ENCODE measurements at places on chromosomes 16 and 17.

- DNase-seq: no peak
These were observed 694.3 kb downstream of the KCNJ2 start for GRCh38 chr17:70863436-70864248.

- DNase-seq: no peak
These were observed 12.7 kb upstream of the N4BP1 start for GRCh38 chr16:48622456-48623303.

DNA sequence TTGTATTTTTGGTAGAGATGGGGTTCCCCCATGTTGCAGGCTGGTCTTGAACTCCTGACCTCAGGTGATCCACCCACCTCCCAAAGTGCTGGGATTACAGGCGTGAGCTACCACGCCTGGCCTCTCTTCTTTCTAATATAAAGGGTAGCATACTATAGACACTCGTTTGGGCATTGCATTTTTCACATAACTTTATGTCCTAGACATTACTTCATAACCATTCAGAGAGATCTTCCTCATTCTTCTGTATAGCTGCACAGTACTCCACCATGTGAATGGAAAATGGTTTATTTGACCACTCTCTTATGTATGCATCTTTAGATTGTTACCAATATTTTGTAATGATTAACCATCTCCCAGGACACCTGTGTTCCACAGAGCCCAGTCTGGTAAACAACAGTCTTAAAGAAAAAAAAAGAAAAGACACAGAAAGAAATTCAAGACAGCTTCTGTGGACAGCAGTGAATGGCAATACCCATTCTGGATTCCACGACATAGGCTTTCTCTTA, 42.1 kb downstream of the TK2 start:
- DNase-seq: no peak

DNA sequence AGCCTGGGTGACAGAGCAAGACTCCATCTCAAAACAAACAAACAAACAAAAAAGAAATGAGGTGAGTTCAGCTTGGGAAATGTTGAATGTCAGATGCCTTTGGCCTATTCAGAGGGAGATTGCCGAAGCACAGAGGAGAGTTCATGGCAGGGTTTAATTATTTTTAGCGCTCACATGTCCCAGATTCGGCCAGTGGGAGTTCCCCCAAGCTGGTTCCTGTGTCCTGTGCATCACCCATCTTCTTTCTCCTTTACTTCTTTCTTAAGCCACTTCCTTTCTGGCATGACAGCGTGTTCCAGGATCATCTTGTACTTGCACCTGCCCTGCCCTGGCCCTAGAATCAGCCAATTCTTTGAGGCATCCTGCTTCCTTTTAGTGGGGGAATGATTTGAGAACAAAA, 9.2 kb downstream of the MPV17L start:
- DNase-seq: no peak

DNA sequence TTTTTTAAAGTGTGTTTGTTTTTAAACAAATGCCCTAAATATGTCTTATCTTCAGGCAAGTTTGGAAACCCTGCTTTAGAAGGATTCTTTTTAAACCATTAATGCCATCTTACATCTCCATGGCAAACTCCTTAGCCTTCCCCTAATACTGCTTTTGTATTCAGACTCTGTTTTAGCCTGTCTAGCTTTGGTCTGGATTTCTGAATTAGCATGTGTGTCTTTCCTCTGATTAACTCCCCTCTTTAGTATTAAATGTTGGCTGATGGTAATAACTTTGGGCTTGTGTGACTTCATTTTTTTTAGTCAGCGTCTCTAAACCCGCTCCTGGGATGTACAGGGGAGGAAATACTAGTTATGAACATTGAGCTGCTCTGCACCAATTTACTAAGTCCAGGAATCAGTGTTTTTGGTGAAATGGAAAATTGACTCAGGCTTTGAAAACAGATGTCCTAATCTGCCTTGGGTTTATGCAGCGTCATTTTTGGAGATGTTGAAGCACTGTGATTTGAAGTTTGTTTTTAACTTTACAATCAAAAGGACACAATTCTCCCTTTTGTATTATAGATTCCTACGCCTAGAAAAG, 22.2 kb downstream of the WIPF2 start:
- DNase-seq: no peak

GRCh38 chr17:17379197-17379991, 76.2 kb downstream of the NT5M start:
- DNase-seq: no peak

DNA sequence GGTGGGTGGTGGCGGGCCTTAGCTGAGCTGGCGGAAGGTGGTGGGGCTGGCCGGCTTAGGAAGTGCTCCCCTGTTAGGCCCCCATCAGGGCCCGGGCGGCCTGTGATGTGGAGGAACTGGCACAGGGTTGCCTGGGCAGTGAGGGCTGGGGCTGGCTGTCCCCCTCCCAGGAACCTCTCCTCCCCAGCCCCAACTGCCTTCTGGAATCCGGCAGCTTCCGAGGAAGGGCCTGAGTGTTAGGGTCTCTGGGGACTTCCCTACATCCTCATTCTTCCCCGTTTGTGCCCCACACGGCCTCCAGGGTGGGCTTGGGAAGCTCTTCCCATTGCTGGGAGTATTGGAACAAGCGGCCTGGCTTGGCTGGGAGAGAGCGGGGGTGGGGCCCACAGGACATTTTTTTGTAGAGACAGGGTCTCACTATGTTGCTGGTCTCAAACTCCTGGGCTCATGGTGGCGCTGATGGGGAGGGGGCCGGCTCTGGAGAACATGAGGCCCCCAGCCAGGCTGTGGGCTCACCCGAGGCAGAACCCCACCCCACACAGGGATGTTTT, 89.9 kb upstream of the CIBAR2 start:
- DNase-seq: no peak

- DNase-seq: peak; percentile 98
These were observed at the start of gene TMEM219 for GRCh38 chr16:29961479-29962343. TSS of gene TMEM219 (plus strand) at chr16:29962079. CDS start at chr16:29963144, 1,065 bp downstream.

DNA sequence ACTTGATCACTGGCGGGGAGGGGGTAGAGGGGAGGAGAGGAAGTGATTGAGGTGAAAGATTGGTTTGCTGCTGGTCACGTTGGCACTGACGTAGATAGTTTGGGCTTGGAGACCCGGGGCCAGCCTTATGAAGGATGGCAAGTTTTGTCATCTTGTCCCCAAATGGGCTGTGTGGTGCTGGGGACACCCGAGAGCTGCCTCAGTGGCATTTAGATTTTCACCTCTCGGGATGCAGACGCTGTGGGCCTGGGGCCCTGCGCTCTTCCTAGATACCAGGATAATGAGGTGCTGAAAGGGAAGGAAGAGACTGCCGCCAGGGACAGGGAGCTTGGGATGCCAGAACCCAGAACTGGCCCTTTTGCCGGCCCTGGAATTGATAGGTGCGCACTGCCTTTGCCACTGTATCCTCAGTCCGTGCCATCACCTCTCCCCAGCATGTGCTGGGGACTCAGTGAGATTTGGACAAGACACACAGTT, 1.4 kb upstream of the SOCS3 start:
- no peak for DNase-seq

DNA sequence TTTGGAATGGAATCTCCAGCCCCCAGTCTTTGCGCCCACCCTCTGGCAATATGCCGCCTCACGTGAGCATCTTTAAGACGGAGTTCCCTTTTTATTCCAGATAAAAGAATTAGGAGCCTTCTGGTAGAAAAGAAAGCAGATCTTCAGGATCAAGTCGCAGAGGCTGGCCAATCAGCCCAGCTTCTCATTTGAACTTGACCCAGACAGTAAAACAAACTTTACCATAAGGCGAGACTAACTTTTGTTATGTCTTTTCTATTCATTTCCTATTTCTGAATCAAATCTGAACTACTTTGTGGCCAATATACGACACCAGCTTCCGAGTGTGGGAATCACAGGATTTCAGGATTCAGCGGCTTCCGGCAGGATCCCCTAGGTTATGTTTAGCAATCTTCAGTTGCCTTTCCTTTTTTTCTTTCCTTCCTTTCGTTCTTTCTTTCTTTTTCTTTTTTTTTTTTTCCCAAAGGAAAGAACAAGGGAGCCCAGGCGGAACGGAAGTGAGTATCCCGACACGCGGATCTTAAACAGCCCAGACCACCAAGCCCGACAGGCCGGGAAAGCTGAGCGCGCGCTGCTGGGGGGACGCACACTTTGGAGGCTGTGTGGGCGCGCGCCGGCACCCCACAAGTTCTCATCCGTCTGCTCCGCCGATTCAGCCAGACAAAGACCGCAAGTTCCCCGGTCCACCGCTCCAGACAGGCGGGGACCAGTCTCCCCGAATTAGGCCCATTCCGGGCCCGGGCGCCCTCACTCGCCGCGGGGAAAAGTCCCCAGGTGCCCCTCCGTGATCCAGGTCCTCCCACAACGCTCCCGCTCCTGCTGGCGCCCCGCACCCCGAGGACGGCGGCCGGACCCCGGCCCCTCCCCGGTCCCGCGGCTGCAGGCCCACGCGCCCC, 633 bp downstream of the TBC1D16 start:
- no peak for DNase-seq

GRCh38 chr16:89084411-89084810, 9.2 kb upstream of the ACSF3 start:
- no peak for DNase-seq

- no peak for DNase-seq
These were observed 40.6 kb upstream of the XYLT1 start for GRCh38 chr16:17511340-17511739.

- no peak for DNase-seq
These were observed 231.0 kb upstream of the EEF2KMT start for GRCh38 chr16:5328546-5328945.

GRCh38 chr17:45851464-45851863, 6.8 kb downstream of the SPPL2C start:
- no peak for DNase-seq

DNA sequence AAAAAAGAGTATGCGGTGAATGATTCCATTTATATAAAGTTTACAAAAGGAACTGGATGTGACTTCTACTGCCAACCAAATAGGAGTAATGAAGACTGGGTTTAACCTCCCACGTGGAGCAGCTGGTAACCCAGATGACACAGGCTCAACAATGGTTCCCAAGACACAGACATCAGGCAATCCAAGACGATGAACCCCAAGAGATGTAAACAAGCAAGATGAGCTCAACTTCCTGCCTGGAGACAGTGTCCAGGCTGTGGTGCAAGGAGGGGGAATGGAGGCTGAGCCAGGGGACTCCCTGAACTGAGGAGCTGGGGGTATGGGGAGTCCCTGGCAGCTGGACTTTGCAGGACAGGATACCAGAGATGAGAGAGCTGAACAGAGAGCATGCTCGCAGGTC, 104.7 kb downstream of the LITAF start:
- no peak for DNase-seq

- no peak for DNase-seq
These were observed 10.6 kb downstream of the CA10 start for GRCh38 chr17:52147872-52148271.

DNA sequence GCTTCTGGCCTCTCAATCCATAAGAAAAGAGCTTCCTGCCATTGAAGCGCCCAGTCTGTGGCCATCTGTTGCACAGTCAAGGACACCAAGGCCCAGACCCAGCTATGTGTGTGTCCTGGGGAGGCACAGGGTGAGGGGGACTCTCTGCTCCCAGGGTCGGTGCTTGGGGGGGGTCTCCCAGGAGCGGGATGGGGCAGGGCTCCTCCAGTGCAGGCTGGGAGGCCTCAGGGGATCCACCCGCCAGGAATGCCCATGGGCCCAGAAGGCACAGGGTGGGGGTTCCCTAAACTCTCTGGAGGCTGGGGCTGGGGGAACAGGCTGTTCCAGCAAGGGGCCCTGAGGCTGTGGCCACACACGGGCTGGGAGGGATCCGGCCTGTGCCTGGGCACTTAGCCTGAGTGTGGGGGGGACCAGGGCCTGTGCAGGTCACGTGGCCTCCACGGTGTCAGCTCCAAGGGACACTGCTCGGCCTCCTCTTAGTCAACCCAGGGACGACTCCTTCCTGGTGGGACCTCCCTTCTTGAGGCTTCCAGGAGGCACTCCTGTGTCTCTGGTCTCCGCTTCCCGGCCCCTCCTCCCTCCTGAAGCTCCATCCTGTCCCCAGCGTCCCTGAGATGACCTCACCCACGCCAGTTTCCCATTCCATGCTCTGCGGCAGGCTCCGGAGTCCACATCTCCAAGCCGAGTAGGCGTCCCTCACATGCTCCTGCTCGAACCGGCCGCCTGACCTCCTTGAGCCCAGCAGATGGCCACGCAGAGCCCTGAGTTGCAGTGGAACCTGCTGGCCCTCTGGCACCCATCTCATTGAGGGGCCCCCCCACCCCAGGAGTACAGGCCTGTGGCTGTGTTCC, 23.1 kb upstream of the BAHCC1 start:
- DNase-seq: no peak

DNA sequence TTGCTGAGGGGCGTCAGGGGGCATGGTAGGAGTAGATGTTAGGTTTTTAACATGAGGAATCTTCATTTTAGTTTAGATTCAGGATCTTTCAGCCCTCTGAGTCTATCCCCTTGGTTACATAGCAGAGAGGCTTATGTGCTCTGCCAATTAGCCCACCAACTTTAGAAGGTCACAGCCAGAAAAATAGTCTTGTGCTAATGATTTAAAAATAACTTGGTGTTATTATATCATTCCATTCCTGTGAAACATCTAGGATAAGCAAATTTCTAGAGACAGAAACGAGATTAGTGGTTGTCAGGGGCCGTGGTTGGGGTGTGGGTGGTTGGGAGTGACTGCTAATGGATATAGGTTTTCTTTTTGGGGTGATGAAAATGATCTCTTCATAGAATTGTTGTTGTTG, 183.7 kb downstream of the SNX29 start:
- DNase-seq: no peak

- peak; percentile 85 for DNase-seq
These were observed 439.8 kb downstream of the SOX9 start for GRCh38 chr17:72560303-72561247.

DNA sequence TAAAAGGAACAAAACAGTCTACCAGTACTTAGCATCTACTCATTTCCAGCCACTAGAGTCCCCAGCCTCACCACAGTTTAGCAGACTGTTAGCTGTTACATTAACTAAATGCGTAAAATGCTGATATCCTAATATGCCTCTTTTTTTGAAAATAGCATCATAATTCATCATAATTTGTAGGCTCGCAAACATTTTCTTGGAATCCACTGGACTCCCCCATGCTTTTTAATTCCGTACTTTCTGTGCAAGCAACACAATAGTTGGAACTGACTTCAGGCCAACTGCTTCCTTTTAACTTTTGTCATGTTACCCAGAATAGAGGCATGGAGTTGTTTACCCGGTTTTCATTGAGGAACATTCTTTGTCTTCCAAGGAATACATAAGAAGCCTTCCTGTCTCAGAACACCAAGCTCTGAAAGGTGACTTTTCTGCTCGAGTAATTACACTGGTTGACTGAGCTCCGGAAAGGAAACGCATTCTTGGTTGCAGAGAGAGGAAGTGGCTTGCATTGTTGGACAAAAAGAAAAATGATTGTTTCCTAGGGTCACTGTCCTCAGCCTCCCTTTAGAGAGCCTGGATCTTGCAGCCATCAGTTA, 30.9 kb upstream of the SEC14L1 start:
- DNase-seq: no peak

DNA sequence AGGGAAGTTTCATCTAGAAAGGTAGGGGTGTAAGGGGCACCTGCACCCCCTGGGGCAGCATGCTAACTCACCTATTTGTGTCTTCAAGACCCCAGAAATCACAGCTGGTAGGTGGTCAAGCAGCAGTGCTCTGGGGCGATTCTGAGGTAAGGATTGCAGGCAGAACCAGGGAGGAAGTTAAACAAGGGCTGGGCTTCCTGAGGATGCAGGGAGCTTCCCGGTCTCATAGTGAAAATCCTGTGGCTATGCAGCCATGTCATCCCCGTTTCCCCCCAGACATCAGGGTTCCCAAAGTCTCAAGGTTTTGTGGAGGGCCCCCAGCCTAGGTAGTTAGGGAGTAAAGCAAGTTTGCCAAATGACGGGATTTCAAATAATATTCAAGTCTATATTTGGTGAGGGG, 78.5 kb downstream of the C16orf78 start:
- DNase-seq: no peak
